ENCODE measurements at places on chromosomes 16 and 17.

GRCh38 chr16:67016681-67017420 lies 12.1 kb upstream of the CBFB start:
- no peak for DNase-seq

GRCh38 chr16:19393226-19394111 lies 24.2 kb upstream of the TMC5 start:
- peak; percentile 63 for DNase-seq

DNA sequence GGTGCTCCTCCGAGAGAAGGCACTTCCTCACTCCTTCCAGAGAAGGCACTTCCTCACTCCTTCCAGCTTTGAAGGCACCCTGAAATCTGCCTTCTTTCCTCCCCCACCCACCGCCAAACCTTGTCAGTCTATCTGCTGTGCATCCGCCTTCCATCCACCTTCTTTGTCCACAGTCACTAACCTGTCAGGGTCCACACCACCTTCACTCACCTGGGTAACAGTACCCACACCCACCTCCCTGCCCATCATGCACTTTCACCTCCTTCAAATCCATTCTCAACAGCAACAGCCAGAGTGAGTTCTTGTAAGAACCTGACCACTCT lies 5.2 kb downstream of the CCDC102A start:
- no peak for DNase-seq

GRCh38 chr16:83692224-83692623 lies 115.6 kb upstream of the HSBP1 start:
- no peak for DNase-seq

DNA sequence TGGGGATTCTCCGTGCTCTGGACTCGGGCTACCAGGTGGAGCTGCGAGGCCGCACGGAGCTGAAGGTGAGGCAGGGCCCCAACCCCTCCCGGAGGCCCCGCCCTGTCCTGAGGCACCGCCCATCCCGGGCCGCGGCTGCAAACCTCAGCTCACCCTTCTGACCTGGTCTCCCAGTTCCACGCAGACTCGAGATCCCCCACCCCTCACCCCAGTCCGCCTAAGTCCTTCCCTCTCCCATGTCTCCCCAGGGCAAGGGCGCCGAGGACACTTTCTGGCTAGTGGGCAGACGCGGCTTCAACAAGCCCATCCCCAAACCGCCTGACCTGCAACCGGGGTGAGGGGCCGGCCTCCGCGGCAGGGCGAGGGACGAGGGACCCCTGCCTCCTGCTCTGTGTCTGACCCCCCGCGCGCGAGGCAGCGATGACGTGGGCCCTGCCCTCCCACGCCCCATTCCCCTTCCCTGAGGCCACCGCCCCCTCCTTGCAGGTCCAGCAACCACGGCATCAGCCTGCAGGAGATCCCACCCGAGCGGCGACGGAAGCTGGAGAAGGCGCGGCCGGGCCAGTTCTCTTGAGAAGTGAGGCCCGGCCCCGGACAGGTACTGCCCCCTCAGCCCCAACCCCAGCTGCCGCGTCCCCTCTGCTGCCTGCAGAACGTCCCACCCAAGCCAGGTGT lies 13.7 kb downstream of the GUCY2D start:
- DNase-seq = no peak

DNA sequence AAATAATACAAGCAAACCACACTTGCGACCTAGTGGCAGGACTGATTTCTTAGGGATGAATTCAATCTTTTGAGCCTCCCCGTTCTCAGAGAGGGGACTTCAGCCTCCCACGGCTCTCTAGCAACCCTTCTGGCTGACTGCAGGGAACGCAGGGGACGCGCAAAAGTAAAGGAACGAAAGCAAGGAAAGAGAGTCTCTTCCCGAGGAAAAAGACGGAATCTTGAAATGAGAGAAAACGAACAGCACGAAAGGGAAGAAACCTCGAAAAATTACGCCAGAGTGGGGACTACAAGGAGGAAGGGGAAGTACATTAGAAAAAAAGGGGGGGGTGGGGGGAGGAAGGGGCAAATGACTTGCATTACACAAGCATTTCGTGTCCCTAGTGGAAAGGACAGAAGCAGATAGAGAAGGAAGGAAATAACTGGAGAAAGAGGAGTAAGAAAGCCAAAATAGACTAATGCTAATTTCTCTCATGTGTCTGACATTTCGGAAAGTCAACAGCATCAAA lies 1.2 kb downstream of the GRB2 start:
- peak; percentile 84 for DNase-seq

DNA sequence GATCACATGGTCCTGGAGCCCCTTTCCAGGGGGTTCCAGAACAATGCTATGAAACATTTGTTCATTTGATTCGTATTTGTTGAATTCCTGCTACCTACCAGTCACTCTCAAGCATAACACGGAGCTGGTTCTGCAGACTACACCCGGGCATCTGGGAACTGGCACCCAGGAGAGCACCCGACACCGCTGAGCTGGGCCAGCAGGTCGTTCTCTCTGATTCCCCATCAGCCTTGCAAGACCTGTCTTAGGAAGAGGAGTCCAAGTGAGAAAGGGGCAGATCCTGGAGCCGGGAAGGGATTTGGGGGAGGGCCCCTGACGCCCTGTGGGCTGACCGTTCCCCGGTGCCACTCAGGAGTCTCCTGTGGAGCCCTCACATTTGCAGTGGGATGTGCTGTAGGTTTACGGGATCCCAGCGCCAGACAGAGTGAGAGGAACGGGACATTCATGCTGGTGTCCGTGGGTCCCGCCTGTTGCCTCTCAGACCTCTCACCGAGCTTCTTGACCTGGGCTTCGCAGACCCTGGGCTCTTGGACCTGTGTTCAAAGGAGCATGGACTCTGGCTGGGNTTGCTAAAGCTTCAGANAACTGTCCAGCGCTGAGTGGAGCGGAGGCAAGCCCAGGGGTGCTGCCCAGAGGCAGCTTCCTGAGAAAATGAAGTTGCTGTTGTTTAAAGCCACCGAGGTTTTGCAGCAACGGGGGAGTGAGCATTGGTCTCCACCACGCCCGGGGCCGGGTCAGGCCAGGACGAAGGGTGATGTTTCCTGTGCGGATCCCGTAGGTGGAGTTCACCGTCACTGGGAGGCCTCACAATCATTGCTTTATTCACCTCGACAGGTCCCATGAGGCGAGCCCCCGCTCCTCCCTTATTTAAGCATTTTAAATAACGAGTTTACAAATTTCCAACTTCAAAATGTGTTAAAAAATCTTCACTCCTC lies 49.2 kb downstream of the METRNL start:
- DNase-seq = no peak

DNA sequence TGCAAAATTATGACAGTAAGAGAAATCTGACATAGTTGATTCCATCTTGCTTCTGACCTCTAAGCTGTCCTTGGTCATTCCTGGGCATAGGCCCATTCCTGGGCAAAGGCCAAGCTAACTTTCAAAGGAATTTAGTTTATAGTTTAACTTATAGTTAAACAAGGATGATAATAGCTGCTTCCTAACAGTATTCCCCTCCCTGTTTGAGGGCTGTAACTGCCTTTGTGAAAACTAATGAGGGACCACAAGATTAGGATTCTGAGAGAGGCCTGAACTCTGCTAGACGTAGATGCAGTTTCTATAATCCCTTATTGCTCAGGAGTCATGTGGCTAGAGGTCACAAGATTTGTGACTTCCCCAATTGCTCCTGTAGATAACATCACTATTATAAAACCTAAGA lies 80.2 kb upstream of the ASIC2 start:
- no peak for DNase-seq

DNA sequence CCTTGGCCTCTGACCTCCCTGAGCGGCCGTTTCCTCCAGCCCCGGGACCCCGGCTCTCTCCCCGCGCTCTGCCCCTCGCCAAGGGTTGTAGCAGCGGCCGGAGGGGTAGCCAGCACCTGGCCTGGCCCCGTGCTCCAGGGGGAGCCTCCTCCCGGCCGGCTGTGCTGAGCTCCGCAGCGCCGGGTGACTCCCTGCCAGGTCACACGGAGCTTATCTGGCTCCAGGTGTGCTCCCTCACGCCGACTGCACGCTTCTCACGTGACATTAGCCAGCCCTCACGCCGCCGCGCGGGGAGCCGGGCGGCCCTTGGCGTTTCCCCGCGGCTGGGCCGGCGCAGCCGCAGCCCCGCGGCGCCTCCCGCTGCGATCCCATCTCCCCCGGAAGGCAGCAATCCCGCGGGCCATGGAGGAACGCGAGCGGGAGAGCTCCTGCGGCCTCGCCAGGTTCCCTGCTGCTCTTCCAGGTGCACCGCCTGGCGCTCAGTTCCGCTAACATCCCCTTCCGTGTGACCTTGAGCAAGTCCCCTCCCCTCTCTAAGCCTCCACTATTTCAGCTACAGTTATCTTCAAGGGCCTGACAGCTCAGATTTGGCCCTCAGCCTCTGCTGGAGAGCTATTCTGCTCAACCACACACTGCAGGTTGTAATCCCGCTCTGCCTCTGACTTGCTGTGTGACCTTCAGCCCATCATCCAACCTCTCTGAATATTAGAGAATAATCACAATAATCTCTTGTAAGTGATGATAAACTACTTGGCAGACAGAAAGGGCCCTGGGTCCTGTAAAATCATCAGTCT lies 3.4 kb downstream of the MYO18A start:
- peak; percentile 51 for DNase-seq

DNA sequence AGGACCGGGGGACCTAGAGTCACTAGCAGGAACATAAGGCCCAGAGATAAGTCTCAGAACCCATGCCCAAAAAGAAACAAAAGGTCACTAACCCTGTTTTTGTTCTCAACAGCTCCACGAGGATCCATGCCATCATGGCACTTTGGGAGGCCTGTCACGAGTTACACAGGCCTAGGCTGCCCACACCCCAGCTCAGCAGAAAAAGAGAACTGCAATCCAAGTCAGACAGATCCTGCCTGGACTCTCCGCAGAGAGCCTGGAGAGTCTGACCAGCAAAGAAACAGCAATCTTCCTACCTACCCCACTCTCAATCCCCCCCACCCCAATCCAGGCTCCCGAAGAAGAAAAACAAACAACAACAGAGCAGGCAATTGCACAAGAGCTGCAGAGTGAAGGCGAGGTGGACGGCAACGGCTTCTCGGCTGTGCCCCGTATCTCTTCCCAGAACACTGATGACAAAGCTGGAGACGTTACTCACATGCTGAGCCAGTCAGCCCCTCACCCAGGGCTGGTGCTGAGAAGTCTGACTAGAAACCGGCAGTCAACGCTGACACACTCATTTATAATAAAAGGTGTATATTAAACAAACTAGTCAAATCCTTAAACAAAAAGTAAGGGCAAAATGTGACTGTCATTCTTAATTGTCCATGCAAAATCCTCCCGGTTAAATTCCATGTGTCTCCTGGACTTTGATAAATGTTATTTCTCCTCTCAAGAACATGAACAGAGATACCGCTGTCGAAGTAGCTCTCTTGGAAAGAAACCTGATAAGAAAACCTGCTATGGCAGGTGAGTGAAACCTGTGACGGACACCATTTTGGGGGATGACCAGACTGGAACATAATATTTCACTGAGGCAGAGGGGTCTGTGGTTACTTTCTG lies 89.3 kb downstream of the SMG6 start:
- peak; percentile 98 for DNase-seq

- no peak for DNase-seq
Measured at GRCh38 chr17:4450710-4451316, 17.1 kb downstream of the SPNS3 start.

DNA sequence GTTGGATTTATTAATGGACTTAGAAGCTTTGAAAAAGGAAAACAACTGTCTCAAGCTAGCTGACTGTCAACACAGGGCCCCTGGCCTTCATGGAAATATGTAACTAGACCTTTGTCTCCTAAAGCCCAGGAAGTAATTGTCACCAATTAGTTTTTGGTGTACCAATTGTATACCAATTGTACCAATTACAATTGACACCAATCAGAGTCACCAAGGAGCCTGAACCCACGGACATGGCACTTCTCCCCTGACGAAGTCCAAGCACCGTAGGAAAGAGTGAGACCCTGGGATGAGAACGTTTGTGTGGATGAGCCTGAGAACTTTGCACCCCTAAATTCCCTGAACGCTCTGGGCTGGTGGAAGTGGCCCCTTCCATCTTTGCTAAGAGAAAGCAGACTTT lies 129.0 kb downstream of the ENGASE start:
- DNase-seq = no peak

DNA sequence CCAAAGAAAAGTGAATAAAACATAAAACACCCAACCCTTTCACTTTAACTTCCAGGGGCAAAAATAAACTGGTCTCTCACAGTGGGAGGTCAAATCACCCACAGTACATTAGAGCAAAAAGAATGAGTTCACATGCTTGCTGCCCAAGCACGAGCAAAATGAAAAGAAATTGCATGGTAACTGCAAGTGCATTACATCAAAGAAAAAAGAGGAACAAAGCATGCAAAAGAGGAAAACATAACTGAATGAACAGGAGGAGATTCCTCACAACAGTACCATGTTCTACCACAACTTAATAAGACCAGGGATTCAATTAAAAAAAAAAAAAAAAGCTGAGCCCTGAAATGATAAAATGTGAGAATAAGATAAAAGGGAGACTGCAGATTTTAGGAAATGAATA lies 12.3 kb downstream of the DNAH2 start:
- no peak for DNase-seq

GRCh38 chr16:81625544-81626153 lies 153.4 kb upstream of the PLCG2 start:
- DNase-seq = peak; percentile 20

- no peak for DNase-seq
Measured at GRCh38 chr16:84940670-84941551, 70.4 kb downstream of the ZDHHC7 start.

GRCh38 chr17:67258821-67259468 lies 13.9 kb upstream of the HELZ start:
- no peak for DNase-seq

DNA sequence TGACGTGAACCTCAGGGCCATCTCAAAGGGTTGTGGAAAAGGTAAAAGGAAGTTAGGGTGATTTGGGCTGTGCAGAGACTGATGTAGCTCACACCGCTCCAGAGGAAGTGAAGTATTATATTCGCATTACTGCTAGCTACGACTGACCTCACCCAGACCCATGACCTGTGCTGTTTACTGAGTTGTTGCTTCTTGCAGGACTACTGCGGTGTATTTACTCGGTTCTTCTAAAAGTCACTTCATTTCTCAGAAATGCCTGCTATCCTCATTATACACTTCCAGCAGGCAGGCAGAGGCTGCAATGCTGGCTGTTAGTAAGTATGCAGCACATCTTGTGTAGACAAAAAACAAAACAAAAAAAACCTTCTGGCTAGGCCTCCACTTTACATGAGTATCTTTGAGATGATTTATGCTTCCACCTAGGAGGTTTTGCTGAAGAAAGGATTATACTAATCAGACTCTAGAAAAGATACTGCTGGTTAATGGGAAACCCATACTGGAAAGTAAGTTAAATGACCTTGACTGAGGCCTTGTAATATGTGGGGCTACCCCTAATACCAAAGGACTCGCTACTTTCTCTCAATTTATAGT lies 76.0 kb downstream of the CREBBP start:
- no peak for DNase-seq

GRCh38 chr17:79631640-79632431 lies 21.0 kb upstream of the RBFOX3 start:
- DNase-seq = no peak

GRCh38 chr17:76274112-76274956 lies 9.2 kb downstream of the UBALD2 start:
- no peak for DNase-seq

DNA sequence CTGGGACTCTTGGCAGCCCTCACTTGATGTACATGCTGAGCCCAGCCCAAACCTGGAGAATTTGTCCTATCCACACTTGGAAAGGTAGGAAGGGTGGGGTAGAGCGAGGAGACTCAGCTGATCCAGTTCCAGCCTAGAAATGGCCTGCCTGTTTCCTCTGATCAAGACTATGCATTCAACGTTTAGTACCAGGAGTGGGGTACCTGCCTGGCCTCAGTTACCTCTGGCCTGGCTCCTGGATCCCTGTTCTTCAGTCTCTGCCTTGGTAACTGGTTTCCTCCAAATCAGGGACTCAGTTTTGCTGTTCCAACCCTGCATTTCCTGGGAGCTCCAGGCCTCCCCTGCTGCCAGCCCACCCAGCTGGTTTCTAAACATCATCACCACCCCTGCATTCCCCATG lies 233.5 kb downstream of the GSG1L start:
- DNase-seq = no peak
